ELF-1 (cell line): ENCODE measurements at places on chromosomes 12 and 14.

GRCh38 chr14:105205673-105206208, 24.6 kb upstream of the NUDT14 start:
- DNase-seq, result no peak

GRCh38 chr12:13222076-13222475, 25.6 kb downstream of the EMP1 start:
- DNase-seq, result no peak

- DNase-seq, result no peak
Observed at GRCh38 chr14:22263961-22264360, 325.1 kb downstream of the DAD1 start.

DNA sequence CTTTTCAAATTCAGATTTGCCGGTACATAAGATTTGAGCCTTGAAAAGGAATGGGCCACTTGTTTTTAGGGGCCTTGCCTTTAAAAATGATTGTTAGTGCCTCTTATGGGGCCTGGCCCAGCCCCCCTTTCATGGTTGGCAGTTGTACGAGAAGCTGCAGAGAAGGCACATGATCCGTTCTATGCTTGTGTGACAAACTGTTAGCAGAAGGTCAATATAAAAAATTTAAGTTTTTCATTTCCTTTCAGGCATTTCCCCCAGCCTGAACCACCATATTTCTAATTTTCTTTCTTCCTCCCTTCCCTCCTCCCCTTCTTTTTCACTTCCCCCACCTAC, 119.1 kb downstream of the PLXNC1 start:
- no peak for DNase-seq

DNA sequence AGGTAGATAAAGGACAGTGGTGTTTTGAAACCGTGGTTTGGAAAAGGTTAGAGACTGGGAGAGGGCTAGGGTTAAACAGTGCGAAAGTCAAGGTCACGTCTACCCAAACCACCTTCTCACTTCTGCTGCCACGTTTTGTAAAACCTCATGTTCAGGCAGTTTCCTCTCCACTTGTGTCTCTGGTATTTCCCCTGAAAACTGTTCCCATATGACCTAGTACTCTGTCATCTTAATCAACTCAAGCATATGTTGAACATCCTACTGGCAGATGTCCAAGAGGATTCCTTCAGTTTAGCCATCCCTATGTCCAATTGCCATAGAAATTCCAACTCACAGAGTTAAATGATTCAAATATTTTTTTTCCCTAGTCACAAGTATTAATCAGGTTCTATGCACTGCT, 17.4 kb downstream of the CLEC4C start:
- DNase-seq, result no peak

- no peak for DNase-seq
Observed at GRCh38 chr12:26119391-26119989, 5.3 kb downstream of the BHLHE41 start.

DNA sequence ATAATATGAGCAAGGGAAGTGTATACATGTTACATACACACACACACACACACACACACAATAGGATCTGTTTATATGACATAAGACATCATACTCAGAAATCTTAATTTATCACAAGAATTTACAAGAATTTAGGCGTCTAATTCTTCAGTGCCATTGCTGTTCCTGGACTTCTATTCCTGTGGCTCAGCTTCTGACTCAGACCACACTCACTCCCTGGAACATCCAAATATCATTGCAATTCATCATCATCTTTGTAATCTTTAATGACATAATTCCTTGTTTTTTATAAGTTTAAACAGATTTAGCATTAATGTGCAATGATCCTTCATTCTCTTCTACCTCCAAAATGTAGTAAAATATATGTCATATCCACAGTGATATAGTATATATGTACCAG, 544.2 kb downstream of the FOXG1 start:
- DNase-seq, result no peak

GRCh38 chr12:130933269-130933995, 20.3 kb upstream of the ADGRD1 start:
- no peak for DNase-seq

- DNase-seq, result no peak
Observed at GRCh38 chr14:22179190-22179589, 409.8 kb downstream of the DAD1 start.

GRCh38 chr12:129483111-129483893, 420.5 kb downstream of the TMEM132D start:
- no peak for DNase-seq

DNA sequence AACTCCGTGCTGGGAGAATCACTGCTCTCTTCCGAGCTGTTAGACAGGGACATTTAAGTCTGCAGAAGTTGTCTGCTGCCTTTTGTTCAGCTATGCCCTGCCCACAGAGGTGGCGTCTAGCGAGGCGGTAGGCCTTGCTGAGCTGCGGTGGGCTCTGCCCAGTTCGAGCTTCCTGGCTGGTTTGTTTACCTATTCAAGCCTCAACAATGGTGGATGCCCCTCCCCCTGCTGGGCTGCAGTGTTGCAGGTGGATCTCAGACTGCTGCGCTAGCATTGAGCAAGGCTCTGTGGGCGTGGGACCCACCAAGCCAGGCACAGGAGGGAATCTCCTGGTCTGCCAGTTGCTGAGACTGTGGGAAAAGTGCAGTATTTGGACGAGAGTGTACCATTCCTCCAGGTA, 43.7 kb downstream of the GPR137C start:
- DNase-seq, result peak; percentile 60

GRCh38 chr12:69107541-69107940, 131.8 kb upstream of the CPSF6 start:
- DNase-seq, result no peak

- DNase-seq, result peak; percentile 66
Observed at GRCh38 chr12:2963154-2963759, 4.1 kb downstream of the TEAD4 start.

GRCh38 chr14:104419865-104420505, 159.6 kb upstream of the C14orf180 start:
- DNase-seq, result no peak

GRCh38 chr14:70898111-70898745, 9.0 kb upstream of the PCNX1 start:
- no peak for DNase-seq

DNA sequence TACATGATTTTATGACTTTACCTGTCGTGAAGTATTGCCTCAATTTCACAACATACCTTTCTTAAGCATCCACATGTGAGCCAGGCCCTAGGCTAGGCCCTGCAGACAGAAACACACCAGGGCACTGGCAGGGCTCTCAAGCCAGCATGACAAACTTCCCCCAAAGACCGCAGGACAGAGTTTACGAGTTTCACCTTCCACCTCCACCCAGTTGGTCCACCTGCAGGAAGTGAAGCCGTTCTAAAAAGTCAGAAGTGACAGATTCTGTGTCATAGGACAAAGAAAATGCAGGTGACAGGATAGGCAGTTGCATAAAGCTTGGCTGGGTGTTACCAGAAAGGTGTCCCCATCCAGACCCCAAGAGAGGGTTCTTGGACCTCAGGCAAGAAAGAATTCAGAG, 382.3 kb downstream of the PCNX1 start:
- DNase-seq, result peak; percentile 33

DNA sequence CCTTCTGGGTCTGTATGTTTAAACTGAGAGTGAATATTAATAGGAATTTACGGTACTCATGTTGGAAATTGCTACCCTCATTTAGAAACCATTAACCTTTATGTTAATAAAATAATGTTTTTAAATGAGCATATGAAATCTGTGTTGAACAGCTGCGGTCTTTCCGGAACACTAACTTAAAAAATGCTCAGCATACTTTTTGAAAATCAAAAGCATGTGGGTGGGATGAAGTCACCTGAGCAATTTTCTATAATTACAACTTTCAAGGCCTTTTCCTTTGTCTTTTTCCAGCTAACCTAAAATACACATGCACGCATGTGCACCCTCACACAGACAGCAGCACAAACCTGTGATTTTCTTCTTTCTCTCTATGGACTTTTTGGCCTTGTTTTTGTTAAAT, 39.8 kb downstream of the BORCS5 start:
- DNase-seq, result no peak

GRCh38 chr12:67625004-67625403, 23.5 kb upstream of the DYRK2 start:
- DNase-seq, result no peak

DNA sequence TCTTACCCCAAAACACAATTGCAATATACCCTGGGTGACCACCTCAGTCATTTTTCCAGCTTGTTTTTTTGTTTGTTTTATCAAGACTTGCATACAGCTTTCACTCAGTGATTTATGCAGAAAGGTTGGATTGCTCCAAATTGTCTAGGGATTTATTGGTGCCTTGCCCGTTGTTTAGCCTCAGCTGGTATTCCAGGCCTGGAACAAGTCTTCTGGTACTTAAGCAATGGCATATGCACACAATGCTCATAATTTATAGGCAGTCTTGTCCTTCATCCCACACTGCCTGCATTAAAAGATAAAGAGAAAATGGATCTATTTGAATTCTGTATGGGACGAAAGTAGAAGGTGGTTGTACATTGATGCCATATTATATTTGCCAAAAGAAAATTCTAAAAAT, 392.5 kb downstream of the ADAMTS20 start:
- DNase-seq, result no peak

DNA sequence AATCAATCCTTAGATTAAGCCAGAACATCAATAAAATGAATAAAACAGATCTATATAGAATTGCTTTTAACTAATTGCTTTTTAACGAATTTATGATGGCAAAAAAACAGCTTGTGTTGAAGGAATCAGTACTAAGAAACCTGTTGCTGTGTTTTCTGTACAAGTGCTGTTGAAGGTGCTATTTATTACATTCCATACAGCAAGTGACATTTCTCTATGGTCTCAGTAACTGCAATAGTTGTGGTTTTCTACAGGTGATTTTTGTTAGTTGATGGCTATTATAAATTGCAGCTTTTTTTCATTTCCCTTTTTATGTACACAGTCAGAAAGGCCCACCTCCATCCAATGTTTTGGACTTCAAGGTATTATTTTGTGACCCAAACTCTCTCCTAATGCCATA, 56.6 kb downstream of the SLC2A13 start:
- DNase-seq, result no peak

DNA sequence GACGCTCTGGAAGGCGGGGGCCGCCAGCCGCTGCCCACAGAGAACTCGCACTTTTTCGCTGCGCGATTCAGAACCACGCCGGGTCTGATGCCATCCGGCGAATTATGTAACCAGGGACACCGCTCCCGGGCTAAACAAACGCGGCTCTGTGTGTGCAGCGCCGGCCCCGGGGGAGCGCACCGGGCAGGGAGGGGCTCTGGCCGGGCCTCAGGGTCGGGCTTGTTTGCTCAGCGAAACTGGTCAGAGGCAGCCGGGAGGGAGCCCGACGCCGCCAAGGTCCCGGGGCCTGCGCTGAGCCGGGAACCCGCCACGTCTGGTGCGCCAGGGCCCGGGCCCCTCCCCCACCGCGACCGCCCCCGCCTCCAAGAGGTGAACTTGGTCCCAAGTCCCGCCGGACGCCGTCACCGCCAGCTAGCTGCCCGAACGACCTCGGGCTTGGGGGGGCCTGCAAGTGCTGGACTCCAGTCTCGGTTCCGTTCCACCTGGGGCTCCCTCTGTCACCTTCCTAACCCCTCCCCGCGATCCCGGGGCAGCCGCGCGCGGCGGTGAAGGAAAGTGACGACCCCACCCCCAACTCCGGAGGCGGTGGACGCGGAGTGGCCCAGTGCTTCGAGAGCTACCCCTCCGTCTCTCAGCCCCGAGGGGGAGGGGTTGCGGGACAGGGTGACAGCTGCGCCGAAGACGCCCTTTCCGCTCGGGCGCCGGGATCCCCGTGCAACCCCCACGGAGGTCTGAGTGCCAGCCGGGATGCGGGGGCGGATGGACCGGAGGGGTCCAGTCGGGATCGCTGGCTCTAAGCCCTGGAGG, 848 bp downstream of the CTDSP2 start:
- DNase-seq, result peak; percentile 77

DNA sequence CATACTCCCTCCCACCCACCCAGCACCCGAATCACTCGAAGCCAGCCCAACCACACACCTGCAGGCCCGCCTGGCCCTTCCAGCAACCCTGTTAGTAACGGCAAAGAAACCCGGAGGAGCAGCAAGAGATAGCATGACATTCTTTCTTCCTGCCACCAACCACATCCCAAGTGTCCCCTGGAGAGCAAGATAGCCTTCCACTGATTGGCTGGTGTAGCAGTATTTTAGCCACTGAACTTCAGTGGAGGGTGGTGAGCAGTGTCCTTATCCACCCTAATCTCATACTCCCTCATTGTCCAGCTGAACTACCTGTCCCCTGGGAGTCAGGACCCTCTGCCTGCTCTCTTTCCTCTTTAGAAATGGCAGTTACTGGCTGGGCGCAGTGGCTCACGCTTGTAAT, 769 bp upstream of the SLC39A5 start:
- no peak for DNase-seq

DNA sequence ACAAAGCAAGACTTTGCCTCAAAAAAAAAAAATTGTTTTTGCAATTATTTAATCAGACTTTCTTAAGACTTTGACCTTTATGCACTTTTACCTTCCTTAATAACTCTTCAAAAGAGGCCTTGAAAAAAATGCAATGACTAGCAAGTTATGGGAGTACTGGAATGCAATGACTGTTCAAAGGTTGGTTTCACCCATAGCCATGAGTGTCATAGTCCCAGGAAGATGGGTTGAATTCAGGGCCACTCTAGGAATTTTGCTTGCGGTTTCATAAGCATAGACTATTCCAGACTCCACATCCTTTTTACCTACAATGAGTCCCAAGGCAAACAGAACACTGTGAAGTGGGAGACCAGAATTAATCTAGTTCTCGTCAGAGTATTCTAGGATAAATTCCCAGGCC, 29.4 kb upstream of the DENND5B start:
- DNase-seq, result no peak

DNA sequence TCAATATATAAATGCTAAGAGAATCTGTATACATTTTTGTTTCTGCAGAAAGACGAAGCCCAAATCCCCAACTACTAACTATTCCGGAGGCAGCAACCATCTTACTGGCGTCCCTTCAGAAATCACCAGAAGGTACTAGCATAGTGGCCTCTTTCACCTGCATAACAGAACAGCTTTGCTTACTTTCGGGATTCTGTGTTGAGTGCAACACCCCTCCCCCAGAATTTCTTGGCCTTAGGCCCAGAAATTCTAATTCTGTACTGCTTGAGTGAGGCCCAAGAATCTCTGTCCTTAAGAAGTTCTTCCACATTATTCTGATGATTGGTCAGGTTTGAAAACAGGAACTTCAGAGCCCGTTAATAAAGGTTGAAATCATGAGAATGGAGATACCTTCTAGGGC, 2.9 kb downstream of the SPX start:
- DNase-seq, result no peak

GRCh38 chr14:28635387-28635786, 131.2 kb upstream of the FOXG1 start:
- DNase-seq, result no peak
